WERI-Rb-1 (cell line): ENCODE measurements at places on chromosomes 2 and 18.
A peak's percentile ranks its signal among the peaks of the same experiment; 100 is the strongest.

DNA sequence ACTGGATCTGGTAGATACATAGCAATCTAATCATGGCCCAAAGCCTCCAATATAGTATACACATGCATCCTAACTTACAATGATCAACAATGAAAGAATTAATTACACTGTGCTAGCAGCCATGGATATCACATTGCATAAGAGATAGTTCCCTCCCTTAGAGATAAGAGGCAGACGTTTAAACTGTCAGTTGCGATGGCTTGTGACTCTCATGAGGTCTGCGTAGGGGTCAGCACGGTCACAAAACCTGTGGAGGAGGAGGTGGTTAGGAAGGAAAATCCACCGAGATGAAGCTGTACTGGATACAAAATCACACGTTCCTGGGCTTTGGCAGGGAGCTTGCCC, 800 bp upstream of the RALB start:
- DNase-seq: no peak

- no peak for DNase-seq
Observed at GRCh38 chr2:42971947-42972736, 179.8 kb upstream of the HAAO start.

GRCh38 chr2:109615637-109616144, 1.5 kb downstream of the SOWAHC start:
- no peak for DNase-seq

DNA sequence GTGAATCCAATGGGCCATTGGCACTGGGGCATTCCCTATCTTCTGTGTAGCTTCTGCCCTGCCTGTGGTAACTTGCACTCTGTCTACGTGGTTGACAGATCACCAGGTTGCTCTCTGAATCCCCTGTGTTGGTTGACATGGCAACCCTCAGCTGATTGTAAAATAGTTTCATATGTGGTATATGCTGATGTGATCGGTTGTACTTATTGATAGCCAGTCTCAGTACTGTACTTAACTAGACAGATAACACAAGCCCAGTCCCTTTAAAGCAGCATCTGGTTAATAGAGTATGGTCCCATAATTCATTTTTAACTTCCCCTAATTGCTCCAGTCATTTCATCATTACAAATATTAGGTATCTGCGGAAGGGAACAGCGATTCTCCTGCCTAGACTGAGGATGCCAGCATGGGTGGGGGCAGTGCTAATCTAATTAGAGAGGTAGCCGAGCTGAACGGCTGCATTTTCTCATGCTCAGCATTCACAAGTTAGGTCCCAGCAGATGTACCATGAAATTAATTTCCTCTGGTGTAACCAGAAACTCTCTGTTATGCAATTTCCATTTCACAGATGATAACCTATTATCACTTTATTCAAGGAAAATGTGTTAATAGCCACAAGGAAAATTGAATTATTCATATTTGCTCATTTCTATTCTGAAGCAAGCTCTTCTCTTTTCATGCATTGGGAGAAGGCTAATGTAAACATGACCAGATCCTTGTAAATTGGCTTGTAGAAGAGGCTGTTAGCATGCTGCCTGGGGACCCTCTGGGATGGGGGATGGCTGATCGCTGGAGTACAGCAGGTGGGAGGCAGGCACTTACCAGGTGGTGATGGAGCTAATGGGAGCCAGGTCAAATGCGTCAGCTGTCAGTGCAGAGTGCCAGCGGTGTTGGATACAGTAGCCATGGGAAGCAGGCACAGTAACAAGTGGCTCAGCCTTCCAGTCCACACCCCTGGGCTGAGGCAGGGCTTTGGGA, 608.3 kb downstream of the GALR1 start:
- peak; percentile 41 for DNase-seq

GRCh38 chr2:218033590-218034496, 31.0 kb upstream of the TNS1 start:
- DNase-seq: no peak

DNA sequence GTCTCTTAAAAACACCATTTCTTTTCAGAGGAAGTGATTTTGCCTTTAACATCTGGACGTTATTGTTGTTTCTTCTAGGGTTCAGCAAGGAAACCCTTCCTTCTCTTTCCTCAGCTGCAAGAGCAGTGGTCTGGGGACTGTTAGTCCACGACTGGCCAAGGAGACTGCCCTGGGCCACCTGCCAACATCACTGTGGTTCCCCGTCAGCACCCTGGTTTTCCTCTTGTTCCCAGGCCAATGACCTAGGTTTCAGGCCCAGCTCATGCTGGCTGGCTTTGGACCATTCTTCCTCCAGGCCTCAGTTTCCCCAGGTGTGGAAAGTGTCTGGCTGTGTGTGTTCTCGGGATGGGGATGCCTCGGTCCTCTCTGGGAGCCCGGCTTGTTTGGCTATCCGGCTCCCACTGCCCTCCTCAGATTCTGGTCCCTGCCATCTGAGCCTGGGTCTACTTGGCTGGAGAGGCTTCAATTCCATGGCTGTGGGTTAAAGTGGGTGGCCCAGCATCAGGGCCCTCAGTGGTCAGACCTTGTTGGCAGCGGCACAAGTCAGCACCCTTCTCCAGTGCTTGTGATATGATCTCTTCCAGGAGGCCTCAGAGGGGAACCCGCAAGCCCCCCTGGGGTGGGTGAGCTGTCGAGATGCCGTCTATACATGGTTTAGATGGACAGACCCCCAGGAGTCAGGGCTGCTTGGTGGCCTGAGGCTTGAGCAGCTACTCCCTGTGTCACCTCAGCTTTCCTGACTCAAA, 234.3 kb upstream of the HS6ST1 start:
- DNase-seq: no peak

GRCh38 chr2:226755631-226756030, 44.0 kb downstream of the IRS1 start:
- no peak for DNase-seq

DNA sequence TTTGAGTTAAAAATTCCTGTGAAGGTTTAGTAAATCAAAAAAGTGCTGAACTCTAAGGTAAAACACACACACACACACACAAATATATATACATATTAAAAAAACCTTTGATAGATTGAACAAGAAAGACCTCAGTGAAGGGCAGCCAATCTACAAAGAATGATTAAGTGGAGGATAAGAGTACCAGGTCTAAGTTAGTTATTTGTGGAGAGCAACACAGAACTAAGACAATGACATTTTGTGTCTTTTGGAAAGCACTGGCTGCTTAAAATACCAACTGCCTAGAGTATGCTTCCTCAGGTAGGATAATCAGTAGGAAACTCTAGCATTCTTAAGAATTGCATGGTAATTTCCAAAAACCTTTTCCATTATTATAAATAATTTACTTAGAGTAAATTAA, 481.4 kb upstream of the SYT4 start:
- DNase-seq: no peak

GRCh38 chr2:200476836-200477235, 33.0 kb downstream of the KCTD18 start:
- no peak for DNase-seq

DNA sequence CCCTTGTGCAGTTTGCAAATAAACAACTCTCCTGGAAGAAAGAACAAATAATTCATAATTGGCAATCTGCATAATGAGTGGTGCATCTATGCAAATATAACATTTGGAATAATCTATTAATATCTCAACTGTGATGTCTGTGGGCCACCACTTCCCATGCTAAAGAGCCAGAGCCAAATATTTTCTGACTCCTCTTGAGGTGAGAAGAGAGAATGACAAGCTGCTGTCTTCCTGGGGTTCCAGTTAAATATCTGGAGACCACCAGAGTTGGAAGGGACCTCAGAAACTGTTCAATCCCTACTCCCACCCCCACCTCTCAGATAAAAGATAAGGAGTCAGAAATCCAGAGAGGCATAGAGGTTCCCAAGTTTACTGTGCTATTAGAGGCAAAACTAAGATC, 241.0 kb upstream of the SLC14A2 start:
- DNase-seq: no peak

DNA sequence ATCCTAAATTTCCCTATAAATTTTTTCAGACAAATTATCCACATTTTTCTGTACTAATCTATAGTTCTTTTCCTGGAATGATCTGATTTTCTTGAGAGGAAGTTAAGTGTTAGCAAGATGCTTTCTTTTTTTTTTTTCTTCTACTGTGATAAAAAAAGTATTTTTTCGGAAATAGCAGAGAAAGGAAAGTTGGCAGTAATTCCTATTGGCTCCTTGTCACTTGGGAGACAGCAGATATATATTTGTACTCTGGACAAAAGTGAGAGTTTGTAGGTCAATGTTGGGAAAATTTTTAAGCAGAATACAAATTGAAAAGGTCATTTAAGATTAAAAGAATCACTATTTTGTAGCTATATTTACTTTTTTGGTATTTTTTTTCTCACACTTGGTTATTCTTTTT, 635.7 kb upstream of the NRXN1 start:
- no peak for DNase-seq

DNA sequence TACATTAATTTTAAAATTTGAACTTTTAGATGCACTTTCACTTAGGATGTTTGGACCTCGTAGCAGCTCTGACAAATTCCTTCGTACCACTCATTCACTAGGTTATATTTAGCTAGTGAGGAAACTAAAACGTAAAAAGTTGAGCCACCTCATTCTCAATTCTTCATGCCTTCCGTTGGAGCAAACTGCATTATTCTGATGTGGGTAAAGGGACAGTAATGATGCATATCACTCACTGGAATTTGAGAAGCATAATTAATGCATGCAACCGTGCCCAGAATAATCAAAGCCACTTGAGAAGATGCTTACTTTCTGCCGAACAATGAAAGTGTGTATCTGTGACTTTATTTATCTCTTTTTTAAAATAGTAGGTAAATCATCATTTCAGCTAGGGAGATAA, 2.2 kb downstream of the CNOT9 start:
- DNase-seq: no peak

DNA sequence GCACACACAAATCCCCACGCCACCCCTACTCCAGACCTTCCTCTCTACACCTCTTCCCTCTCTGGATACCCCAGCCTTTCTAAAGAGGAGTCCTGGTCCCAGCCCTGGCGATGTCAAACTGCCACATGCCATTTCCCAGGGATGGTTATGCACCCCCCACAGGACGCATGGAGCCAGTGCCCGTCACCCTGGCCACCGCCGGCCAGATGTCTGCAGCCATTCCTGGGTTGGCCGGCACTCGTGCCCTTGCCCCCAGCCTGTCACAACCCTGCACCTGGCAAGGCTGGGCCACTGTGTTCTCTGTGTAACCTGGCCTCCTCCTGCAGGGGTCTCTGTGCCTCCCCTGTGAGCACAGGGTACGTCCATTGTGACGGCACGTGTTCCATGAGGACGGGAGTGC, 58.1 kb upstream of the NFATC1 start:
- no peak for DNase-seq

DNA sequence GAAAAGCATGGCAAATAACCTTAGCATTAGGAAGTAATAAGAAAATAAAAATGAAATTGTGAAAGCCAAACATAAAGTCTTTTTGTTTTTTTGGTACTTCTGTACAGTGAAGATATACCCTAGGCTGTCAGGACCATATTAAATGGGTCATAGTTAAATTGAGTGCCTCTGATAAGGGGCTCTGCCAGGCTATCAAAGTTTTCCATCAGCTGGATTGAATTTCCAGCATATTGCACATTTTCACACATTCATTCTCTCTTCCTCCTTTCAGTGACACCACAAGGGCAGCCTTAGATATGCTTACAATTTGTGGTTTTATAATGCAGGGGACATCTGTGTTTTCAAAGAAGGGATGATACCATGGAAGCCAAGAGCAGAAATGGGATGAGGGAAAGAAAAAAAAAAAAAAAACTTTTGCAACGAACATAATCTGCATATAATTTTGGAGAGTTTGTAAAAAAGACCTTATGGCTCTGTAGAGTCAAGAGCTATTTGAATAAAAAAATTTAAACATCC, 109.3 kb upstream of the LYPD1 start:
- no peak for DNase-seq

GRCh38 chr2:38737925-38738324, 13.2 kb downstream of the SRSF7 start:
- no peak for DNase-seq

DNA sequence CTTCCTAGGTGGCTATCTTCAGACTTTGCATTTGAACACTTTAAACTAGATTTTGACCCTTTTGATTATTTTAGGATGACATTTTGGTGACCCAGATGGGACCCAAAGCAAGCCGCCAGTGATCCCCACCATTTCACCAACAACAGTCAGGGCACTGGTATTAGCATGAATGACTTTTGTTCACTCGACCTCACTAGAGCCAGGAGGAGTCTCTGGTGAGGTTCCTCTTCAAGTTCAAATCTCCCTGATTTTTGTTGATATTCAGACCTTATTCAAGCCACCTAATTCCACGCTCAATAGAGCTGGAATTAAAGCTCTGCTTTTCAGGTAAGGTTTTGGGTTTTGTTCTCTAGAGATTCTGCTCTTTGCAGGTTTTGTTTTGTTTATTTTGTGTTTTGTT, 202.3 kb downstream of the MREG start:
- DNase-seq: no peak

- DNase-seq: no peak
Observed at GRCh38 chr18:74645679-74646078, 48.0 kb downstream of the ZNF407 start.

DNA sequence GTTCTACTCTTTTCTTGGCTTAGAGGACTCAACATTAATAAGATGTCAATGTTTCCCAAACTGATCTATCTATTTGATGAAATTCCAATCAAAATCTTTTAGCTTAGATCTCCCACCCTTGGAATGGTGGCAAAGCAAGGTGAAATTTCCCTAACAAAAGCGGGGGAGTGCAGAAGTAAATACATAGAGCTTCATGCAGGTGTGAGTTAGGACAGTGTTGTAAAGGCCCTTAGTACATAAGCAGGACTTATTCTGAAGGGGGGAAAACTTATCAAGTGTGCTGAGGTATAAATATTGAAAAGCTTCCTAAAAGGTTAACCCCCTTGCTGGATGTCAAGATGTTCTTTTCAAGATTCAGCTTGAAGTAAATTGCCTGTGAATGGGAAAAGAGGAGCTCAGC, 608.6 kb upstream of the CELF4 start:
- no peak for DNase-seq

GRCh38 chr2:149827585-149828126, 240.1 kb upstream of the MMADHC start:
- DNase-seq: no peak

DNA sequence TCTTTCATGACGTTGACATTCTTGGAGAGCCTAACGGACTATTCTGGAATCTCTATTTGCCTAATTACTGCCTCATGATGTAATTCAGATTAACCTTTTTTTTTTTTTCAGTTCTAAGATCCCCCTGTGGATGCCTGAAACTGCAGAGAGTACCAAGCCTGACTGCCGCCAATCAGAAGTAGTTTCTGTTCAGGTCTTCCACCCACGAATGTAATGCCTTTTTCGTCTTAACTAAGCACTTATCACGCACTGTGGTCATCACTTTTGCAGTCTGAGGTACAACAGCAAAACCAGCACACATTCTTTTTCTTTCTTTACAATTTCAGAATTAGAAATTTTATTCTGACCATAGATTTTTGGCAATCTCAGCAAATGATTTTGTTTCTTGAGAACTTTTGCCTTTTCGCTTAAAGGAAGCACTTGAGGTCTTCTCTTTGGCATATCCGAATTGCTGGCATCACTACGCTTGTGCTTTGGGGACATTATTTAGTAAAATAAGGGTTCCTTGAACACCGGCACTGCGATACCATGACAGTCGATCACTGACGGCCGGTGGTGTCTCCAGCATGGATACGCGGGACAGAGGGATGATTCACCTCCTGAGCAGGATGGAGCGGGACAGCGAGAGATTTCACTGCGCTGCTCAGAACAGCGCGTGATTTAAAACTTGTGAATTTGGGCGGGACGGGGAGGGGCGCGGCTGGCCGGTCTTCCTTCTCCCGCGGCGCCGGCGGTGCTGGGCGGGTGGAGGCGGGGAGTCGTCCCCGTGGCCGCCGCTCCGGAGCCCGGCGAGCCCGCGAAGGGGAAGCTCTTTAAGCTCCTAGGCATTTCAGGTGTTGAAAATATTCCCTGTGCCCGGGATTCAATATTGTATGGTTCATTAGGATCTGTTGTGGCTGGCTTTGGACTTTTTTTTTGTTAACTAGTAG, 32.0 kb upstream of the GPR55 start:
- no peak for DNase-seq
